Left renal cortex interstitium (tissue), 4 donors: ENCODE measurements at places on chromosomes 4 and X. TPM values are rescaled to one million over a fixed set of nuclear protein-coding genes. Genes with fewer than 3 reads are reported as not detected.

GRCh38 chr4:180493299-180493698, 1749.9 kb upstream of the TENM3 start:
- no peak for DNase-seq

DCHS2 gene
- polyA plus RNA-seq = 7.3 TPM

CCDC149 gene
- 20.0 TPM for polyA plus RNA-seq

GRCh38 chr4:105587841-105588240, 35.4 kb downstream of the ARHGEF38 start:
- DNase-seq = peak; percentile 27

GRCh38 chr4:26796081-26796480, 64.6 kb upstream of the STIM2 start:
- no peak for DNase-seq

PRR32 gene
- polyA plus RNA-seq = not detected

DNA sequence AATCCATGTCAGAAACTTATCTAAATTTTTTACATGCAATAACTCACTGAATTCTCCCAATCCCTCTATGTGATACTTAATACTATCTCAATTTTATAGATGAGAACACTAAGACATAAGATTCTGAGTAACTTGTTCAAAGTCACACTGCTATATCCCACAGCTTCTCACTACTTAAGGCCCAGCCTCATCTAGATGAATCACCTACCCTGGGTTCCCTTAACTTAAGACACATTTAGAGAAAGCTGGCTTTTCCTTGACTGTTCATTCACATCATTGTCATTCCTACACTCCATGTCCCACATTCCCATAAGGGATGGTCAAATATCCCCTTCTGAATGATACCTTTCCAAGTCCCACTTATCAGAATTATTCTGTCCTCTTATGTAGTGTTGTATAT, 21.0 kb downstream of the TNIP3 start:
- no peak for DNase-seq

DNA sequence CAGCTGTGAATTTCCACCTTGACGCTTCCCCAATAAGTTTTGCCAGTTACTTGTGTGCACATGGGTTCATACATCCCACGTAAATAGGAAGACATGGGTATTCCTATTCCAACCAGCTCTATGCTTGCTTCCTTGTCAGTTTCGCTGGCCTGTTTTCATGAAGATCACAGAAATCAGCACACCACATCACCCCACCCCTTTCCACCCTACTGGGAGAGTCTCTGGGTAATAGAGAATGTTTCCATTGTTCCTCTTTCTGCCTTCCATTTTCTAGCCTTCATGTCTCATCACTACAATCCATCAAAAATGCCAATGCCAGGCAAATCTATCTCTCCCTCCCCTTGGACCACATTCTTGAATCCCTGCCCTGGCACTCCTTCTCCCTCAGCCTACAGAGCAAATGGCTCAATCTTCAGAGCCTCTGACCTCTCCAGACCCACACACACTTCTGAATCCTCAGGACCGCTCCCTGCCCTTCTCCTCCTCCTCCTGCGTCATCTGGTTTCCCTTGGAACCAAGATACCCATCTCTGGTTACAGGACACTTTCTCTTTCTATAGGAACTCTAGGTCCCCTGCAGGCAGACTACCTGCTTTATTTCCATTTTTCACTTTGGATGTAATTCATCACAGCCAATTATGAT, 323.3 kb downstream of the DHX15 start:
- no peak for DNase-seq

- no peak for DNase-seq
These were observed 429.1 kb downstream of the SPRY1 start for GRCh38 chr4:123825596-123826291.

GRCh38 chr4:9835430-9835829, 54.0 kb downstream of the DRD5 start:
- DNase-seq = no peak

- no peak for DNase-seq
These were observed 39.2 kb upstream of the MSMO1 start for GRCh38 chr4:165288226-165288625.

DNA sequence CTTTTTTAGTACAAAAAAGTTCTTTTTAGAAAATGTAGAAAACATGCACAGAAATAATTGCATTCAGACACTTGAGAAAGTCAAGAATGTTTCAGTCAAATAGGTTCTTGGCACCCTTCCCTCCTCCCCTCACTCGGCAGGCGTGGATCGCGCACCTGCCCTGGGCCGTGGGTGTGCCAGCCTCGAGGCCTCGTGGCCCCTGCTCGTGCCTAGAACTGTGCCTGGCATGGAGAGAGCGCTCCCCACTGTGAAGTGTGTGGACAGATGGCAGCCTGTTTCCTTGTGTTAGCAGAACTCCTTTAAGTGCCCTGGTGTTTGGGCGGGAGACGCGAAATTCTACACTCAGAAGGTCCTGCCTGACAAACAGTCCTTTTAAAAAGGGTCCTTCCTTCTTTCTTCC, 14.7 kb downstream of the RGS12 start:
- DNase-seq = no peak

IBSP gene
- not detected for polyA plus RNA-seq

GRCh38 chr4:185773419-185773818, 38.6 kb downstream of the SORBS2 start:
- no peak for DNase-seq

NEIL3 gene
- polyA plus RNA-seq = 6.1 TPM

DUSP21 gene
- not detected for polyA plus RNA-seq

ODAPH gene
- polyA plus RNA-seq = not detected

TMPRSS11B gene
- 0.08 TPM for polyA plus RNA-seq

- DNase-seq = no peak
These were observed 12.9 kb downstream of the MSX1 start for GRCh38 chr4:4872314-4872903.

TRIM75 gene
- polyA plus RNA-seq = not detected

- DNase-seq = no peak
These were observed 21.6 kb downstream of the TSPAN6 start for GRCh38 chrX:100615005-100615404.
